KG1 (cell line): ENCODE measurements at places on chromosomes 5 and 9.

DNA sequence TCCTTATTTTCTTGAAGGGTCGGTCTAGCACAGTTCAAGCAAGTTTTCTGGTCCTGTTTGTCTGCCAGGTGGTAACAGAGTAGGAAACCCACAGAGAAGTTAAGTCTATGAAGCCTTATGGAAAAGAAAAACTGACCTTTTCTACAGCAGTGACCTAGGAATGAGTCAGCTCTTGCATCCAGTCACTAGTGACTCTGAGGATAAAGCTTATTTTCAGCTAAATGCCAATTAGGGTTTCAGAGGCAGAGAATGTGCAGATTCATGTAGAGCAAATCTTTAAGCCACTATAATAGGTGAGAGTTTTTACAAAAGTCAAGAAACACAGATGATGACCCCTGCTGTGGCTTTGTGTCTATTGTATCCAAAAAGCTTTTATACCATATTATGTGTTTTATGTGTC lies 100.7 kb downstream of the CWC27 start:
- no peak for DNase-seq

- no peak for DNase-seq
Measured at GRCh38 chr5:148769941-148770340, 56.5 kb upstream of the ADRB2 start.

DNA sequence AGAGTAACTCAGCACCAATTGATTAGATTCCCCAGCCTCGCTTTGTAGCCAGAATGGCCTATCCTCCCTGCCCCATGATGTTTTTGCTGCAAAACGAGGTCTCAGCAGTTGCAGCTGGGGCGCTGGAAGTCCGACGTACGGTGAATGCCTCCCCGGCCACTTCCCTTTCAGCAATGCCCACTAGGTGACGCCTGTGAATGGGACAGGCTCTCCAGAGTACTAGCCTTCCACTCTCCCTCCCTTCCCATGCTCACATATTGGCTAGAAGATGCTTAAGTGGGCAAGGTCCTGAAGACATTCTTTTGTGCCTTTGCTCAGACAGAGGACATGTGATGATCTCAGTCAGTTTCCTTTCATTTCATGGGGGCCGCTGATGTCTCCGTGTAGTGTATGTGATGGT lies 50.8 kb downstream of the DMRT2 start:
- no peak for DNase-seq

GRCh38 chr9:90547896-90548295 lies 94.7 kb downstream of the DIRAS2 start:
- no peak for DNase-seq

- DNase-seq, result no peak
Measured at GRCh38 chr9:89484475-89485404, 13.2 kb downstream of the SEMA4D start.
